ENCODE measurements at places on chromosomes 1 and 21. TPM values are rescaled to one million over a fixed set of nuclear protein-coding genes. Genes with fewer than 3 reads are reported as not detected.

Gene OR10R2
- not detected for total RNA-seq

Gene ATP5PO
- total RNA-seq = 238 TPM

Gene XCL2
- total RNA-seq = 1.5 TPM

Gene CAPN8
- not detected for total RNA-seq

Gene RBP7
- total RNA-seq = not detected

Gene CEP104
- 35.5 TPM for total RNA-seq

Gene LGALS8
- 106 TPM for total RNA-seq
